Stimulated activated CD8-positive, alpha-beta memory T cell treated with anti-CD3 and anti-CD28 coated beads, Interleukin-15, amount 100 ng/mL, for 4 hours (primary cell): ENCODE measurements at places on chromosomes 7 and 10.

GRCh38 chr10:96252730-96253129, 18.6 kb downstream of the BLNK start:
- no peak for DNase-seq

DNA sequence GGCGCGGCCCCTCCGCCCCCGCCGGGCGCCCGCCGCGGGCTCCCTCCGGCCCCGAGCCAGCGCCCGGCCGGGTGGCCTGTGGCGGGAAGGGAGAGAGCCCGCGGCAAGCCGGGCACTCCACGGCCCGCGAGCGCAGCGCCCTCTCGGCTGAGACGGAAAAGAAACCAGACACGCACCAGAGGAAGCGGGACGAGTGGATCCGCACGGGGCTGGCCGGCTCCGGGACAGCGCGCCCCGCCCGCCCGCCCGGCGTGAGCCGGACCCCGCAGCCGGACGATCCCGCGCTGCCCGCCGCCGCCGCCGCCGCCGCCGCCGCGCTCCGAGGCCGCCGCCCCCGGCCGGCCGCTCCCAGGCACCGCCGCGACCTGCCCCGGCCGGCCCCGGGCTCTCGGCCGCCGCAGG, 300 bp downstream of the ARHGAP21 start:
- no peak for DNase-seq

DNA sequence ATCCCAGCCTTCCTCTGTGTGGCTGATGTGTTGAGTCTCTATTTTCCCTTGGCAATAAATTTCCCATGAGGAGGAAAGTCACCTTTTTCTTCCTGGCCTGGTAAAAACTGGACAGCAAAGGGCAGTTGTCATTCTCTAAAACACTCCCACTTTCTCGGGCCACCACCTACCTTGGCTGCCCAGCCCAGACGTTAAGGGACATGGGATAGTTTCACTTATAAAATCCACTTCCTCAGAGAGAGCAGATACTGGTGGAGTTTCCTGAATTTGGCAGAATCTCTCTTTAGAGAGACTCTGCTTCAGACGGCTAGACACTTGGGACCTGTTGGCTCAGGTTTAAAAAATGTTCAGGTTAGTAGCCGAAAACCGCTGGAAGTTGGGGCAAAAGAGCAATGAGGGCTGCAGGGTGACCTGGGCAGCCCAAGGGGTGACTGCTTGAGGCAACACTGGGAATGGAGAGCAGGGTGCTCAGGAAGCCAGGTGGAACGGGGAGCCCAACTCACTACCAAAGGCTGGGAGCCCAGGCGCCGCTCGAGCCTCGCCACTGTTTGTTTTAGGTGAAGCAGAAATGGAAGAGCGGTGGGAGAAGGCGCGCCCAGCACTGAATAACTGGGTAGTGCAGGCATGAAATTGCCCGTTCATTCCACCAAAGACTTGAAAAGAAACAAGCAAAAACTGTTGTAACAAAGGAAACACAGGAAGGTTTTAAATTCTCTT, 186.1 kb downstream of the TRIL start:
- DNase-seq = no peak

DNA sequence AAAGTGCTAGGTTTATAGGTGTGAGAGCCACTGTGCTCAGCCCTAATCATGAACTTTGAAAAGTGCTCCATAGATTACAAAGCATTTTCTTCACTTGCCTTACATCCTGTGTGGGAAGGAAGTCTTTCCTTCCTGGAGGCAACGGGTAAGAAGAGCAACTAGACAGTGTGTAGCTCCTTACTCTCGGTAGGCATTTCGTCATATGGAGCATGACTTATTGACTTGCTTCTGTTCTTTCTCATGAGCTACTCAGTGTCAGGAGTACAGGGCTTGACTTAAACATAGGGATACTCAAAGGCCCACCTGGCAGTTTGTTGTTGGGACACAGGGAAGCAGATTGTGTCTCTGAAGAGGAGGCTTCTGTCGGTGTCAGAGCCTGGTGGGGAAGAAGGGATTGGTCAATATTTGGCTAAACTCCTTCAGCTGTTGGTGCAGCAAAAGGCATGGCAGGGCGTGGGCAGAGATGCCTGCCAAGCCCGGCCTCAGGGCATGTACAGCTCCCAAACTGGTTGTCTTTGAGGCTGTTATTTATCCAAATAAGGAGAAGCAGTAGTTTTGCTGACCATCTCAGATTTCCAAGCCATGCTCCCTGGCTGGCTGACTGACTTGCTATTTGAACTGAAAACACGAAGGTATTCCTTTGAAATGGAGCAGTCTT, 248.9 kb downstream of the KIAA1217 start:
- DNase-seq = no peak

- no peak for DNase-seq
Observed at GRCh38 chr10:15796098-15796759, 64.1 kb downstream of the MINDY3 start.

- no peak for DNase-seq
Observed at GRCh38 chr7:19971956-19972355, 198.5 kb upstream of the TMEM196 start.

GRCh38 chr7:24863626-24864025, 106.4 kb upstream of the GSDME start:
- DNase-seq = no peak

DNA sequence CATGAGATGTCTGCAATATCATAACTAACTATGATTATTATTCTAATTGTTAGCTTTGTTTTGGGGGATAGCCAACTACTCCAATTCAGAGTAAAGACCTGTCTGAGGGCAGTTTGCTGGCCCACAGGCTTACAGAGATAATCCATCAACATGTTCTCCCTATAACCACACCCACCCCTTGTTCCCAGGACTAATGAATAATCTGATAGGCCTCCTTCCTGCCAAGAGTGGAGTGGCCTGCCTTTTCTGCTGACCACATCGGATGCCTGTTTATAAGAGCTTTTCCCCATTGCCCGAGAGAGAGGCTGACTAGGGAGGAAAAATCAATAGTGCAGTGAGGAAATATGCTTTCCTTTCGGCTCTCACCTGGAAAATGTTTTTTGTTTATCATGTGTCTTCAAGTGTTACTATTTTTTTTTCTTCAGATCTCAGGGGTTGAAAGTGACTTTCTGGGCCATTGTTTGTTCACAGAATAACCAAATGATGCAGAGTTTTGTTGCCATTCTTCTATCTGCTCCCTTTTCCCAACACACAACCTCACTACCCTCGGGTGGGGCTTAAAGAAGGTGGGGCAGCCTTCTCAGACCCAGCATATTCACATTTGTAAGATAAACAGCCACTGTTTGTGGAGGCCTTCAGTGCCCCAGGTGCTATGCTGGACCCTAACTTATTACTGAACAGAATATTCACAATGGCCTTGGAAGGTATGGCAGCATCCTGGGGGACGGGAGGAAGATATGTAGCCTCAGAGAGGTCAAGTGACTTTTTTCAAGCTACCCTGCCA, 38.4 kb downstream of the PLPP4 start:
- no peak for DNase-seq

GRCh38 chr10:86389441-86390193, 23.0 kb upstream of the GRID1 start:
- DNase-seq = no peak

- DNase-seq = no peak
Observed at GRCh38 chr10:121165276-121165675, 314.1 kb downstream of the WDR11 start.

GRCh38 chr10:507908-508444, 181.5 kb downstream of the DIP2C start:
- no peak for DNase-seq

DNA sequence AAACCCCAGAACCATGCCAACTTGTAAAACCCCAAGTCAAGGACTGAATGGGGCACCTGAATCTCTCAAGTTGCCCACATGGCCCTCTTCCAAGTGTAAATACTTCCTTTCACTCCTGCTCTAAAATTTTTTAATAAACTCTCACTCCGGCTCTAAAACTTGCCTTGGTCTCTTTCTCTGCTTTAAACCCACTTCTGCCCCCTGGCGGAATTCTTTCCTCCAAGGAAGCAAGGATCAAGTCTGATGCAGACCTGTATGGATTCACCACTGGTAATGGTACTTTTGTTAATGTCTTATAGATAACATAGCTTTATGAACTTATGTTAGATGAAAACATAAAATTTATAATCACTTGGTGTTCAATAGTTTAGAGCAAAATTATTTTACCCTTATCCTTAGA, 33.8 kb downstream of the SLC16A9 start:
- DNase-seq = no peak

GRCh38 chr7:10770176-10770575, 203.5 kb upstream of the PHF14 start:
- no peak for DNase-seq

DNA sequence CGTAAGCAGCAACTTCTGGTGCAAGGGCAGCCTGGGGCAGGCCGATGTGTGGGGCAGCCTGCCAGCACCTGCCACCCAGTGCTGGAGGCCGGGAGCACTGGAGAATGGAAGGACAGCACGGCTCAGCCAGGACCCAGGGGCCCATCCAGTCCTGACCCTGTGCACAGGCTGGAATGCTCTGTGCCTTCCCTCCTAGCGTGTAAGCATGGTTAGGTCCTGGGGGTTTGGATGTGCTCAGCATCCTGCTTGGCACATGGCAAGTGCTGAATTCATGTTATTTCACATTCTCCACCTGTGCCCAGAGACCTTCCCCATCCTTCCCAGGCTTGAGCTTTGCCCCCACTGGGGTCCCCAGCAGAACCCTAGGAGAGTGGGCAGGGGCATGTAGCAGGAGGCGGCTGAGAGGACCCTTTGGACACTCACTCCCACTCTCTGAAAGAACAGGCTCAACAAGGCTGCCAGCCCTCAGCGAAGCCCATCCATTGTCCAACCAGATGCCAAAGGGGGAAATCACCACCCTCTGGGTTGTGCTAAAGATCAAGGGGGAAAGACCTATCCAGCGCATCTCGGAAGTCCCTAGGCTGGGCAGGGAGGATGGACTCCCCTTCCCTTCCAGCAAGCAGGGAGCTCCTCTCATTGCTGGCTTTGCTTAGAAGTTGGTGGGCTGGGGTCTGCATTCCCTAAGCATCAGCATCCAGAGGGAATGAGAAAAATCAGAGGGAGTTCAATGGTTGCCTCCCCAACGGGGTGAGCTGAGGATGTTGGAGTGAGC, 29.7 kb downstream of the ANXA8 start:
- no peak for DNase-seq

- DNase-seq = no peak
Observed at GRCh38 chr7:150734254-150734653, 3.0 kb upstream of the GIMAP5 start.

DNA sequence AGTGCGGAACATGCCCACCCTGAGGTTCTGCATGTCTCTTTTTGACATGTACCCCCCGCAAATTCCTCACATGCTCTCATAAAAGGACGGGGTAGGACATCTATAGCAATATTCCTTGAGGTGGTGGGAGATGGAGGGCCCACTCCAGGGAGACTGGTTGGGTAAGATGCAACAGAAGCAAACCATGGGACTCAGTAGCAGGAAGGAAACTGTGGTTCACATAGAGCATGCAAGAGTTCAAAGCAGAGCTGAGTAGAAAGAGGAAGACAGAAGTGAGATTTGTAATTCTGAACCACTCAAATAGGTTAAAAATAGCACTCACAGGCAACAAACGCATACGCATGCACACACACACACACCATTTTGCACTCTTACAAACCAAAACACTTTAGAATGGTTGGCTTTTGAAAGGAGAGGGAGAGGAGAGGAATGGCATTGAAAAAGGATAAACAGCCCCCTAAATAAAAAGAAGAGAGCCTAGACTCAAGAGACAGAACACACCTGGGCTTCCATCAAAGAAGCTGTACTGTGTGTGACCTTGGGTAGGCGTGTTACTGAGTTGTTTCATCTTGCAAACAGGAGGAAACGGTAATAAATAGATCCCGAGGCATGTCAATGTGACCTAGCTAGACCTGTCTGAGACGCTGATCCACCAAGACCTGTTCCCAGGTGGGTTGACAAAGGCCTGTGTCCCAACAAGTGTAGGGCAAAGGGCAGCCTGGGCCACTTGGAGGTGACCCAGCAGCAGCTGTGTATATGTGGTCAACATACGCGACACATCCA, 77.6 kb upstream of the LRRC4 start:
- no peak for DNase-seq

- no peak for DNase-seq
Observed at GRCh38 chr7:121304102-121304658, 24.6 kb upstream of the WNT16 start.

DNA sequence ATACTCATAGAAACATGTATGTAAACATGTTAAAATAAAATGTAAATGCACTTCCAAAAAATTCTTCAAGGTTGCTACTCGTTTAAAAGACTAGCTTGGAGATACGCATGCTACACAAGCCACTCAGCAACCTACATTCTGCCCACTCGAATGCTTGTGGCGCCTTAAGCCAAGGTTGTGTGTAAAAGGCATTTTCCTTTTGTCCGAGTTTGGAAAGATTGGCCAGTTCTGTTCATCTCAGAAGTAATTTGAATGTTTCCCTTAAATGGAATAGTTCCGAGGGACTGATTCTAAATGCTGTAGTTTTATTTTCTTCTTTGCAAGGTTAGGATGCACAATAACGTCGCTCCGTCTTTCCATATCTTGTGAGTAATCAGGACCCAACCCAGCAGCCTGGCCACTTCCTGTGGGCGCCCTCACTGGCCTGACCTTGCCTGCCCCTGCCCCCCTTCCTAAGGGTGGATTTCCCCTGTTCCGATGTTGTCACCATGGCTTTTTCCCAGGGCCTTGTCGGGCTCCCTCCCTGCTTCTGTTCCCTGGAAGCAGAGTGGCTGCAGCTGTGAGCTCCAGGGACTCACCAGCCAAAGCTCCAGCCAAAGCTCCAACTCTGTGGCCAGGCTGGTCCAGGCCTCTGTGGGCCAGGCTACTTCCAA, 70.6 kb downstream of the PTPRE start:
- DNase-seq = no peak

DNA sequence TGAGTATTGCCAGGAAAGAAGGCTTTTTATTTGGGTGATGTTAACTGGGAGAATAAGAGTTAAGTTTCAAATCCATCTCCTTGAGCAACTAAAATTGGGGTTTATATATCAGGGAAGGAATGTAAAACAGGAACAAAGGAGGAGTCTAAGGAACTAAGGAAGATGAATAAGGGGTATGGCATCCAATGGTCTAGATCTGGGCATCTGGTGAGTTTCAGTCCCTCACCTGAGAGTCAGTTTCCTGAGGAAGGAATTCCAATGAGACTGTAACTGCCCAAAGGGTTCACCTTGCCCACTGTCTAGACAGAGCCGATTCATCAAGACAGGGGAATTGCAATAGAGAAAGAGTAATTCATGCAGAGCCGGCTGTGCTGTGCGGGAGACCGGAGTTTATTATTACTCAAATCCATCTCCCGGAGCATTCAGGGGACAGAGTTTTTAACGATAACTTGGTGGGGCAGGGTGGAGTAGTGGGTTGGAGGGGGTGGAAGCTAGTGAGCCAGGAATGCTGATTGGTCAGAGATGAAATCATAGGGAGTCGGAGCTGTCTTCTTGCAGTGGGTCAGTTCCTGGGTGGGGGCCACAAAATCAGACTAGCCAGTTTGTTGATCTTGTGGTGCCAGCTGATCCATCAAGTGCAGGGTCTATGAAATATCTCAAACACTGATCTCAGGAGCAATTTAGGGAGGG, 188.3 kb upstream of the STK17A start:
- no peak for DNase-seq

- DNase-seq = no peak
Observed at GRCh38 chr7:85185424-85186082, 1.3 kb downstream of the SEMA3D start.

DNA sequence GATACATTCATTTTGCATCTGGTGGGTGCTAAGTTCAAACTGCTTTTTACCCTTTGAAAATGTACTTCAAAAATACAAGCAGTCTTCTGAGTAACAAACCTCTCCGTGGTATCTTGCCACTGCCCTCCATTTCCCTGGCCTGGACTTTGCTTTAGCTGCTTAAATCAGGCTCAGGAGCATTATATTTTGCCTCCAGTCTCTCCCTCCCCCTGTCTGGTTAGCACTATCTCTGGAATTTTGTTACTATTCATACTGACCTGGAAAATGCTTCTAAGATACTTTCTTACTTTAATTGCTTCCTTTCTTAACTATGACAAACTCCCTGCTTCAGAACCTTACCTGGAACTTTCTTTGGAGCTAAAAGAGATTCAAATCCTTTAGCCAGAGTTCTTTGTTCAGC, 369.8 kb downstream of the GFRA1 start:
- DNase-seq = no peak
